ENCODE measurements at places on chromosomes 4 and X.

DNA sequence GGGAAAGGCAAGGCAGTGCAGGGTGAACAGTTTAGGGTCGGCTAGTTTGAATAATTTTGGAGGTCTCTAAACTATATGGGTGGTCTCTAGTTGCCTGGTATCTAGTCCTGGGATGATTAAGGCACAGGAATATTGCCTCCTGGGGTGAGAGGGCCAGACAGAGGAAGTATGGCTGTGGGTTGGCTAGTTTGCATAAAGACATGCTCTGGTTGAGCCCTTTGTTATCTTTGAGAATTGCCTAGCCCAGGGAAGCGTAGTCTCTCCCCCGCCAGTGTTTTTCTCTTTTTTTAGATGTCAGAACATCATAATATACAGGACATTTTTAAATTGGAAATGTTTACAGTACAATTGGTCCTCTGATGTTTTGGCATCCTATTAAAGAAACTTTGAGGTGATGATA lies 163.5 kb downstream of the PWWP3B start:
- no peak for DNase-seq

DNA sequence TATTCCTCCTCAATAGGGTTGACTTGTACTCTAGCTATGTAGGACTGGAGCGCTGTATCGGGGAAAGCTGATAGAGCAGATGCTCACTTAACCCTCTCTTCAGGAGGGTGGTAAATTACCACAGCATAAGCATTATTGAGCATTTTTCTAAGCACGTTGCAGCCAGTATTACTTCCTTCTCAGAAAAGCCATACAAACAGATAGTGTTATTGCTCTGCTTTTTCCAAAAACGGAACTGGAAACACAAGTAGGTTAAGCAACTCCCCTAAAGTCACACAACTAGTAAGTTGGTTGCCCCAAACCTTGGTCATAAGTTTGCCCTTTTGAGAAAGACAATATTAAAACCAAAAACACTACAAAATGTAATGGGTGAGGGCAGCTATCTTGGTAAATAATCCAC lies 73.9 kb downstream of the REELD1 start:
- no peak for DNase-seq

GRCh38 chr4:106981431-106981830 lies 54.7 kb downstream of the DKK2 start:
- no peak for DNase-seq

DNA sequence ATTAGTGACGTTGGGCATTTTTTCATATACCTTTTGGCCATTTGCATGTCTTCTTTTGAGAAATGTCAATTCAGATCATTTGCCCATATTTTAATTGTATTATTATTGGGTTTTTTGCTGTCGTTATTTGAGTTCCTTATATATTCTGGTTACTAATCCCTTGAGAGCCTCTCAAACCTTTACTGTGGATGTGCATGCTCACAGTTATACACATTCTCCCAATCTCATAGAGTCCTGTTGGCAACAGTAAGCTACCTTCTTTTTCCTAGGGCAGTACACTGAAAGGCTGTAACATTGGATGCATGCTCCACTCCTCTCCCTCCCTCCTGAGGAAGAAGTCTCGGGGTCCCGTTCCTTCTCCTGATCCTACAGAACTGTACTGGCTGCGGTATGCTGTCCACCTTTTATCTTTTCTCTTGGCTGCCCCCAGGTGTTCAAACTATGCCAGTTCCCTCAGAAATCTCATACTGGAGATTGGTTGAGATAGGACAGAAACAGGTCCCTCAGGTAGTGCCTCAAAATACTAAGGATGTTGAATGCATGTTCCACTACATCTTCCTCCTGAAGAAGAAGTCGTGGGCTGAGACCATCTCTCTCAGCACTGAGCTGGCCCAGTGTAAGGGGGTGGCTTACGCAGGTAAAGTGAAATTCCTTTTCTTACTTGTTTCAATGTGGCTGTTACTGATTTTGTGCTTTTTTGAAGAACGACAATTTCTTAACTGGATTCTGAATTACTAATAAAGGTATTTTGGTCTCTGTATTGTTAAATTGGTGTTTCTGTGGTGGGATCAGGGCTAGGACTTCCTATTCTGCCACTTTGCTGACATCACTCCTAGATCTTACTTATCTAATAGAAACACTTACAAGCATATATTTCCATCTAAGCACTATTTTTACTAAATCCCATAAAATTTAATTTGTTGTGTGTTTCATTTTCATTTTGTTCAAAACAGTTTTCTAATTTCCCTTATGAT lies 145.4 kb upstream of the HUWE1 start:
- no peak for DNase-seq

DNA sequence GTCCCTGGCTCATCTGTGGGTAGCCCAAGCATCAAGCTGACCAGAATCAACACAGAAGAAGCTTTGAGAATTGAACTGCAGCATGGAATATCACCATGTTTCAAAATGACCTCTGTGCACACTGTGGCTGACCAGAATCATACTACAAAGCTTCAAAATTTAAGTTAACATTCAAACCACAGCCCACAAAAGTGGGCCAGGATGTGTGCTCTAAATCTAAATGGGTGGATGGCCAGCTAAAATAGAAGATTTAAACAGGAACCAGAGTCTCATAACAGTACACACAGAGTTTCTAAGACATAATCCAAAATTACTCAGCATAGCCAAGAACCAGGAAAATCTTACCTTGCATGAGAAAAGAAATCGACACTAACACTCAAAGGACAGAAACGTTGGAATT lies 46.1 kb downstream of the KLF3 start:
- no peak for DNase-seq

GRCh38 chr4:1418494-1419285 lies 12.4 kb upstream of the NKX1-1 start:
- peak; percentile 40 for DNase-seq

DNA sequence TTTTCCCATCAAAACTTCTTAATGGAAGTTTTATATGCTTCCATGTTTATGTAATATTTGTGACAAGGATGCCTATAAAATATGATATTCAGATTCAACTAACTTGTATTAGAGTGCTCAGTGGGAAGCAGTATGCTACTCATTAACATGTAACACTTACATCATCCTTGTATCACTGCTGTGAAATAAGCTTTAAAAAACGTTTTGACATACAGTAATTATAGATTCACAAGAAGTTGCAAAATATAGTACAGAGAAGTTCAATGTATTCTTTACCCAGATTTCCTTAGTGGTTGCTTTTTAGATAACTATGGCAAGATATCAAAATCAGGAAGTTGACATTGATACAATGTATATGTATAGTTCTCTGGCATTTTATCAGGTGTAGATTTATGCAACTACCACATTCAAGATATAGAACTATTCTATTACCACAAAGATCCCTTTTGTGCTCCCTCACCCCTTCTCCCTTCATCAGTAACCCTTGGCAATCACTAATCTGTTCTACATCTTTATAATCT lies 56.3 kb downstream of the DTHD1 start:
- no peak for DNase-seq

- no peak for DNase-seq
Measured at GRCh38 chr4:26611885-26612284, 28.0 kb downstream of the TBC1D19 start.

DNA sequence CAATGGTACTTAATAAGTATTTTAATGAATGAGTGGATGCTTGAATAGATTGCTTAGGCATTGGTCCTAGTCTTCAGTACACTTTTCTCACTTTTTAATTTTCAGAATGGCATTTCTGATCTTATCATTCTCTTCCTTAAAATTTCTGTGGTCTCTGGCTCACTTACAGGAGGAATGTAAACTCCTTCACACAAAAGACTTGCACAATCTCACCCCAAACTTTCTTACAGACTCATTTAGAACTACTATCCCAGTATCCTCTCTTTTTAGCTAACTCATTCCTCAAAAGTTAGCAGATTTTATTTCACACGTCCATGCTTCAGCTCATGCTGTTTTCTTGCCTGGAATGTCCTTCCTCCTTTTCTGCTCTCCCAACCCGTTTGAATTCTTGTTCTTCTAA lies 350.1 kb downstream of the GRXCR1 start:
- DNase-seq = no peak

GRCh38 chr4:6391852-6392188 lies 80.6 kb downstream of the PPP2R2C start:
- no peak for DNase-seq

DNA sequence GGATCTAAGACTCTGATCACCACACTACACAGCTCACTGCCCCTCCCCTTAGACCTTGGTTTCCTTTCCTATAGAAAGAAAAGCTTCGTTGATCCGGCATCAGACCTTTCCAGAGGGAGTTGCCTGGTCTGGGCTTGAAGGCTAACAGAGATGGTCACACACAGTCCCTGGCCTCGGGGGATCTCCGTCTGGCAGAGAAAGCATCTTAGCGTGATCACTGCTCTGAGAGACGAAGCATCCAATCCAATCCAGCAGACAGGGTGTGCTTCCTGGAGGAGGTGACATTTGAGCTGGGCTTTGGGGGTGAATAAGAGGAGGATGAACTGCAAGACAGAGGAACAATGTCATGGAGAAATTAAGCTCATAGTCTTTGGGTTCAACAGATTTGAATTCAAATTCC lies 49.5 kb downstream of the HTRA3 start:
- peak; percentile 39 for DNase-seq

GRCh38 chr4:139988863-139989765 lies 164.9 kb downstream of the MAML3 start:
- no peak for DNase-seq

DNA sequence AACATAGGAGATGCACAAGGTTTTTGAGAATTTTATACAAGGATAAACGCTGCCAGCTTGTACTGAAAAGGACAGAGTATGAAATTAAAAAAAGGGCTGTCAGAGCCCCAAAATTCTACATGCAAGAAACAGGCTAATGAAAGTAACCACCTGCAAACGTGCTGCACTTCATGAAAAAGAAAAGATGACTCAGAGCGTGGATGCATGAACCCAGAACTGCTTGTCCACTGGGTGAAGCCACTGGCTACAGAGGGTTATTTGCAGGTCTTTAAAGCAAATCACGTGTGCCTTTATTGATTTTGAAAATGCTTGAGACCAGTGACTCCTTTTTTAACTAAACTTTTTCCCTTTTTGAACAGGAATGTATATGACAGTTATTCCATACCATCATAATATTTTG lies 25.3 kb upstream of the FRMD7 start:
- no peak for DNase-seq

- no peak for DNase-seq
Measured at GRCh38 chr4:105293360-105293759, 146.7 kb downstream of the TET2 start.

DNA sequence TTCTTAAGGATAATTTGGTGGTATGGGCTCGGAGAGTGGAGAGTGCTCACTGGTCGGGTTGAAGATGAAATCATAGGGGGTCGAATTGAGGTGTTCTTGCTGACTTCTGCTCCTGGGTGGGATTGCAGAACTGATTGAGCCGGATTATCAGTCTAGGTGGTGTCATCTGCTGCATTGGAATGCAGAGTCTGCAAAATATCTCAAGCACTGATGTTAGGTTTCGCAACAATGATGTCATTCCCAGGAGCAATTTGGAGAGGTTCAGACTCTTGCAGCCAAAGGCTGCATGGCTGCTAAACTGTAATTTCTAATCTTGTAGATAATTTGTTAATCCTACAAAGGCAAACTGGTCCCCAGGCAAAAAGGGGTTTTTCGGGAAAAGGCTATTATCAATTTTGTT lies 67.7 kb downstream of the RHOH start:
- DNase-seq = no peak

GRCh38 chrX:67781132-67781531 lies 237.3 kb downstream of the AR start:
- DNase-seq = no peak

GRCh38 chr4:88672987-88673386 lies 24.6 kb downstream of the NAP1L5 start:
- no peak for DNase-seq

DNA sequence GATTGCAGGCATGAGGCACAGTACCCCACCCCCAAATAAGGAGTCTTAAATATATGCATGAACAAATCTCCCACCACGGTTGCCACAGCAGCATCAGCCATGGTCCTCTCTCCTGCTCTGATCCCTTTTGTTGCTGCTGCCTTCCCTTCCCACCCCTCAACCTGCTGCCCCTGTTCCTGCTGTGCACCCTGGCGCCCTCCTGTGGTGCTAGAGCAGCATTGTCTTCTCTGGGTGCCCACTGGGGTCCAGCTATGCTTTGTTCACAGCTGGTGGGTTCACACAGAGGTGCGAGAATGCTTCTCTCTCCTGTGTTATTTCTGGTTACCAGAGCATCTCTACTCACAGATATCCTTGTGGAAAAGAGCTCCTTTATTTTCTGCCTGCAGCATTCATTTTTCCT lies 116.2 kb downstream of the GATB start:
- DNase-seq = peak; percentile 74

DNA sequence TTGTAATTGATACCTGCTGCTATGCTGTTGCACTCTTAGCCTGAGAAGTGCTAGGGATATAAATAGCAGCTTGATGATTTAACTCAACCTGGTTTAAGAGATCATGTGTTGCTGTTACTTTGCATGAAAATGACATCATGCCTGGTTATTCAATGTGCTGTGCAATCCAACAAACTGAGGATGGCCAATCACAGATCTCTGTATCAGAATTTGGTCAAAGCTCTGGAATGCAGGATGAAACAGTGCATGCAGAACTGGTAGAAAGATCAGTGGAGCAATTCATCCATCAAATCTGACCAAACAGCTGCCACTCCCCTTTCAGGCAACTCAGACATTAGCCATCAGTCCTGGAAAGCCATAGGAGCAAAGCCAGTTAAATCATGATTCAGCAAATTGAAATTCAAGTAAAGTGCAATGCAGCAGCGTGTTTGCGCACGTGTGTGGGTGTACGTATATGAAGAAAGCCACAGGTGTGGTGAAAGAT lies 160.3 kb upstream of the RASGEF1B start:
- DNase-seq = no peak

DNA sequence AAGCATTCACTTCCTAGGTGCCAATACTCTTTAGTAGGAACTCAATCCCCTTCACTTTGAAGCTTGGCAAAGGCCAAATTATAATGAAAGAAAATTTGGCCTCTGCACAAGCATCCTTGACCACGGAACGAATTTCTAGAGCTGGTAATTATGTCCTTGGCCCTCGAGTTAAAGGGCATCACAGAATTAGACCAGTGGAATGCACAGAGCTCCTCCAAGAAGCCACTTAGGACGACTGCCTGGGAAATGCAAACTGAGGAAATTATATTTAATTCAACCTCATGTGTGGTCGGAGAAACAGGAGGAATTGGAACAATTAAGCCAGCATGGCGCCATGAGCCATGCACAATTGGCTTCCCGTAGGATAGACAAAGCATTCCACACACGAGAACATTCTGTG lies 59.3 kb downstream of the NLGN4X start:
- no peak for DNase-seq

- no peak for DNase-seq
Measured at GRCh38 chr4:15459706-15460105, 10.0 kb upstream of the CC2D2A start.

- DNase-seq = no peak
Measured at GRCh38 chrX:39504850-39505259, 592.9 kb downstream of the BCOR start.

- DNase-seq = no peak
Measured at GRCh38 chrX:97158269-97158668, 274.6 kb downstream of the RPA4 start.

- no peak for DNase-seq
Measured at GRCh38 chr4:109729117-109729717, 653 bp downstream of the PLA2G12A start.

- DNase-seq = no peak
Measured at GRCh38 chrX:150482537-150483206, 85.7 kb upstream of the MTM1 start.

- DNase-seq = no peak
Measured at GRCh38 chr4:53484911-53485657, 106.2 kb downstream of the LNX1 start.

All from ecto neural progenitor cell (in vitro differentiated cells).